Stimulated activated CD4-positive, alpha-beta T cell treated with anti-CD3 and anti-CD28 coated beads, Interleukin-2, amount 100 ng/mL, for 24 hours (primary cell): ENCODE measurements at places on chromosomes 12 and 14.
A peak's percentile ranks its signal among the peaks of the same experiment; 100 is the strongest.

- no peak for DNase-seq
These were observed 150.6 kb upstream of the FUT8 start for GRCh38 chr14:65261946-65262345.

DNA sequence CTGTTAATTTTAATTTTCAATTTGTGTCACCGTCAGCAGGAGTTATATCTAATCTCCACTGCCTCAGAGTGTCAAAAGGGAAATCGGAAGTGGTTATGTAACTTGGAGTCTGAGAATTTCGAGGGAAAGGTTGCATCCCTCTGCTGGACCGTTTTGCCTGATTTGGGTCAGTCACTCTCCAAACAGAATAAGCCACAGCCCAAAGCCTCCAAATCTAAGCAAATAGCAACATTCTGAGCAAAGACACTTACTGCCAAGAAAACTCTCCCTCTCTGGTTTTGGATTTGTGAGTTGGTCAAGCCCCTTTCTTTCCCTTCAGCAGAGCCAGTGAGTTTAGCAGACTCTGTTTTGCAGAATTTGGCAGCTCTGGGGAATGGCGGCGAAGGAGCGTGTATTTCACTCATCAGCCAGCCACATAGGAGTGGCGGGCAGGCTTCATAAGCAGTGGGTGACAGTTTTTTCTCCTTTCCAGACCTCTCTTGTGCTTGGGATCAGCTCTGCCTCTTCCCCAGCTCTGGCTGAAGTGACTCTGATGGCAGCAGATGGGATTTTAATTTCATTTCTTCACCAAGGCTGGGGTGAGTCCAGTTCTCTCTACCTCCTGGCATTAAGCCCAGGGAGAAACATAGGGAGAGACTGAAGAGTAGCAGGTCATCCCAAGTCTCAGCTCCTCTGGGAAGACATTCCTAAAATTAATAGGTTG lies 218.7 kb upstream of the NOS1 start:
- DNase-seq, result no peak

DNA sequence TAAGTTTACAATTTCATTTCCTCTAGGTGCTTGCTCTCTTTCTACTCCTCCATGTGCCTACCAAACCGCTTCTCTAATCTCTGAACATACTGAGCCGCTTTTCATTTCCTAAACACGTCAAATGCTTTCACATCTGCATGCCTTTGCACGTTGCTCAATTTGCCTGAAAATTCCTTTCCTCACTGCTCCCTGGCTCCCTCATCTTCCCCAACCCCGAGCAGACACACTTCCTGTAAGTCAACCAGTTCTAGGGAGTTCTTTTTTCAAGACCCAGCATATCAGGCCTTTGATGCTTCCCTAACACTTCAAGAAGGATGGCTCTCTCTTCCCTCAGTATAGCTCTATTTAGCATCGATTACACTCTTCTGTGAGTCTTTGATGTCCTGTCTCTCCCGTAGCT lies 50.3 kb downstream of the LMO3 start:
- DNase-seq, result no peak

DNA sequence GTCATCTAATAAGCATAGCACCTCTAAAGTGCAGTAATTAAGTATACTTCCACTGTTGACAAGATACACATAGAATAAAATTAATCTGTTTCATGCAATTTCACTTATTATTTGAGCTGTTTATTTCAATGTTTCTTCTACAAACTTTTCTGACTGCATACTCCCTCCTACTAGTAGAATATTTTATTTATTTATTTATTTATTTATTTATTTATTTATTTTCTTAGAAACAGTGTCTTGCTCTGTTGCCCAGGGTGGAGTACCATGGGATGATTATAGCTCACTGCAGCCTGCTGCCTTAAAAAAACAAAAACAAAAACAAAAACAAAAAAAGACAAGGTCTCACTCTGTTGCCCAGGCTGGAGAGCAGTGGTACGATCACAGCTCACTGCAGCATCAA lies 68.4 kb upstream of the KITLG start:
- DNase-seq, result no peak

DNA sequence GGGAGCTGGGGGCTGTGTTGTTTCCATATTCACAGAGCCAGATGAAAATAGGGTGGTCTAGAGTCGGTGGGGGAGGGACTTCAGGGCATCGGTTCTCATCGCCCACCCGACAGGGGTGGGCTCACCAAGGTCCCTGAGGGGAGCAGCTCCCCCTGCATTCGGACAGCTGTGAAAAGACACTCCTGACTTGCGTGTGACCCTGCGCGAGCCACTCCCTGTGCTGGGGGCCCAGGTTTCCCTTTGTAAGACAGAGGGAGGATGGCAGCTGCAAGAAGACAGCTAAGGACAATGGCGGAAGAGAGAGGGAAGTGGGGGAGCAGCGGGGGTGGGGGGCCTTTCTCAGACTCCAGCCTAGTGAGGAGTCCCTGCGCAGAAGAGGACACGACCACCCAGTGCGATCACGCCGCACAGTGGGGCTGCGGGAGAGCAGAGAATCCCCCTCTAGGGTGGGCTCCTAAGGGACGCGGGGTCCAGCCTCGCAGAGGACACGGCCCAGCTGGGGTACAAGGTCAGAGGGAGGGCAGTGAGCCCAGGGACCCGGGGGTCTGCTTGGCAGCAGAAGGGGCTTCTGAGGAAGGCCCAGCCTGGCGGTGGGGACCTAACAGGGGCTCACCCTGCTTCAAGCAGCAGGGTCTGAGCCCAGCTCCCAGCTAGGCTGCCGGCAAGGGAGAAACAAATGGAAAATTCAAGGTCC lies 326.9 kb upstream of the DIO3 start:
- no peak for DNase-seq

DNA sequence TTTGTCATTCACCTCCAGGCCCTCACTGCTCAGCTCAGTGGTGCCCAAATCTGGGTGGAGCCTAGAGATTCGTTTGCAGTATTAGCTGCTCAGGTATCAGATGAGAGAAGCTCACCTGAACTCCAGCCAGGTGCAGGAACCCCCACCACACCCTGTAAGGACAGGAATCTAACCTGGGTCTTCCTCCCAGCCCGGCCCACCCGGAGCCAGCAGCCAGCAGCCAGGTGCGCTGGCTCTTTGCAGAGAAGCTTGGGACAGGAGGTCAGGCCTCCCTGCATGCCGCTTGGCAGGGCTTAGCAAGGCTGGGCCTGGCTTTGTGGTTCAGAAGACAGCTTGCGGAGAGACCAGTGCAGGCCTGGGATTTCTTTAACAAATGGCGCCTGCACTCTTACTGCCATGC lies 125.6 kb upstream of the MYL2 start:
- DNase-seq, result no peak

DNA sequence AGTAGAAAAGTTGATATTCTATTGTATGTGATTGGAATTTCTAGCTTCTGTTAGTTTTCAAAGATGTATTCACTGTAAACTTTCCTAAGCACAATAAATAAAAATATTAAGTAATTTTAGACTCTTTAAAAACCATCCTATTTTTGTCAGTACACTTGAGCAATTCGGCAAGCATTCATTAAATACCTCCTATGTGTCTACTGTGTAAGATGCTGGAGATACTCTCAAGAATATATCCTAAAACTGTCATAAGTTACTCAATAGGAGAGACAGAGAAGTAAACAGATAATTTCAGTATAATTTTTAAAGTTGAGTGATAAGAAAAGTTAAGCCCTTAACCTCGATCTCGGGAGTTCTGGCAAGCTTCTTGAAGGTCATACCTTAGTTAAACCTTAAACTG lies 46.1 kb downstream of the FANCM start:
- no peak for DNase-seq

DNA sequence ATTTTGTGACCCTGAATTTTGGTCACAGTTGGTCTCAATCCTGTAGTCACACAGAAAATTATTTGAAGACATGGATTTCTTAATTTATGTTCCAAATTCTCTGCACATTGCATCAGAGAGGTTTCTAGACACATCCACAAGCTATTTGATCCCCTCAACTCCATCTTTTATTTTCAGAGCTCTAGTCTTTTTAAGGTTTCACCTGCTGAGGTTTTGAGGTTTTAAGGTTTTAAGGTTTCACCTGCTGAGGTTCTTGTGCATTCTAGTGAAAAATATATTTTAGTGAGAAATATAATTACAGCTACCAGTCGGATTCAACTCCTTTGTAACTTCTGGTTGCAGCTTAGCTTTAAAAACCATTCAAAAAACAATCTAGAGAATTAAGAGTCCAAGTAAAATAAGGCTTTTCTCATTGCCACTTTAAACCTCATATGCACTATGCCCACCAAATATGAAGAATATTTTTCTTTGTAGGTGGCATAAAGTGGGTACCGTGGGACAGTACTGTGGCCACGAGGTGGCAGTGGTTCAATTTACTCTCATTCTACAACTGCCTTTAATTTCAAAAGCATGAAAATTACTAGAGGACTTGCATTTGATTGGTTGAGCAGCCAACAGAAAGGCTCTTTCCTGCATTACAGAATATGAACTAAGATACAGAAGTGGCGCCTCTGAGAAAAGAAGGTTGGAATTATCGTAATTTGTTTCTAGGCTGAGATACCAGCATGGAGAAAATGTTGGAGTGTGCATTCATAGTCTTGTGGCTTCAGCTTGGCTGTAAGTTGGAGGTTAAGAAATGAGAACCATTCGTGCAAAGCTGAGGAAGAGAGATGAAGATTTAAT lies 366.5 kb upstream of the OR4E1 start:
- peak; percentile 25 for DNase-seq

GRCh38 chr12:26153421-26154154 lies 28.8 kb upstream of the BHLHE41 start:
- no peak for DNase-seq

DNA sequence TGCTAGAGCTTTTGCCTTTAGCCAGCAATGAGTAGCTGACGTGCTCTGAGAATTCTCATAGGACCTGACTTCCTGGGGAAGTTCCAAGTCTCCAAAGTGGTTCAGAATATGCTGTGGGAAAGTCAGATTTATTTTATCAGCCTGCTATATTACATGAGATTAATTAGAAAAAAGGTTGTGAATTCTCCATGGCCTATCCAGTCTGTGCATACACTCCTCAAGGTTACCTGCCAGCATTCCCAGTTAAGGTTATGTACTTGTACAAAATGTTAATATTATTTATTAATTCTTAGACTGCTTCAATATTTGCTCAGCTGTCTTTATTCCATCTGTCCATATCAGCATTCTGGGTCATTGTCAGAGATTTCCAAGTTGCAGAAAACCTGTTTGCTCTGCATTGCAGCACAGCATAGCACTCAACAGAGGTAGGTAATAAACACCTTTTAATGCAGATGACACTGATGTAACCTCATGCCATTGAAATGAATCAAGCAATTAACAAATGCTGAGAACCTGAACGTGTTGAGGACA lies 2.7 kb upstream of the SEL1L start:
- DNase-seq, result no peak

GRCh38 chr12:62846491-62846890 lies 88.5 kb downstream of the PPM1H start:
- DNase-seq, result no peak

DNA sequence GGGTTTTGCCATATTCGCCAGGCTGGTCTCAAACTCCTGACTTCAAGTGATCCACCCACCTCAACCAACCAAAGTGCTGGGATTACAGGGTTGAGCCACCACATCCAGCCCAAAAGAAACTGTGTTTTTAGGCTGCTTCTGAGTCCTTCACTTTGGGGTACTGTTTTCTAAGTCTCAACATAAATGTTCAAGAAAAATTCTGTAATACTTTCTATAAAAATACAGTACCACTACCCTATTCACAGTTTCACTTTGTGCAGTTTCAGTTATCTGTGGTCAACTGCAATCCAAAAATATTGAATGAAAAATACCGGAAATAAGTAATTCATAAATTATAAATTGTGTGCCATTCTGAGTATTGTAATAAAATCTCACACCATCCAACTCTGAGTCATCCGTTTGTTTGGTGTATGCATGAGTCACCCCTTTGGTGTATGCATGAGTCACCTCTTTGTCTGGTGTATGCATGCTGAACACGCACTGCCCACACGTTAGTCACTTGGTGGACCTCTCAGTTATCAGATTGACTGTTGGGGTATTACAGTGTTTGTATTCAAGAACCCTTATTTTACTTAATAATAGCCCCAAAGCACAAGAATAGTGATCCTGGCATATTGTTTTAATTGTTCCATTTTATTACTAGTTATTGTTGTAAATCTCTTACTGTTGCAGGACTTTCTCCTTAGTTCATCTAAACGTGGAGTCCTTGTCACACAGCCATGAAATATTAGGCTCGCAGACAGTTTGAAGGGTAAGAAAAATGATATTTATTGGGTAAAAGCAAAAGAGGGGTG lies 190.2 kb downstream of the FSCB start:
- DNase-seq, result peak; percentile 16

DNA sequence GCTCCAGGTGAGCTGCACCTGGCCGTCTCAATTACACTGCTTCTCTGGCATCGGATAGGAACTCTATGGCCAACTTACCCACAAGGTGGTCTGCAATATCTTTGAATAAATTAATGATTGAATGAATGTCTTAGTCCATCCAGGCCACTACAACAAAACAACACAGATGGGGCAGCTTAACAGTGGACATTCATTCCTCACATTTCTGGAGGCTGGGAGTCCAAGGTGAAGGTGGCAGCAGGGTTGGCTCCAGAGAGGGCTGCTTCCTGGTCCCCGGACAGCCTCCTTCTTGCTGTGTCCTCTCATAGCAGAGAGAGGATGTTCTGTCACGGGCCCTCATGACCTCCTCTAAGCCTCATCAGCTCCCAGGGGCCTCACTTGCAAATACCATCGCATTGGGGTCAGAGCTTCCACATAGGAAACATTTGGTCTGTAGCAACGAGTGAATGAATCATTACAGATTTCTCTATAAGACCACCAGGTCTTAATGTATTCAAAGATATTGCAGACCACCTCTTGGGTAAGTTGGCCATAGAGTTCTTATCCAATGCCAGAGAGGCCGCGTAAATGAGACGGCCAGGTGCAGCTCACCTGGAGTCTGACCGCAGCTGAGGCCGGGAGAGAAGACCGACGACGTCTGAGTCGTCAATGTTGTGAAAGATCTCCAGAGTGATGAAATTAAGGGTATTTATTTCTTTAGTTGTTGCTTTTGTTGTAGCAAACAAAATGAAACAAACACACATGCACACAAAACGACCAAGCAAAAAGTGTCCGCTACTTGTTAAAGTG lies 182.7 kb upstream of the C14orf180 start:
- no peak for DNase-seq

- no peak for DNase-seq
These were observed 1.5 kb upstream of the NTS start for GRCh38 chr12:85872497-85873091.

- no peak for DNase-seq
These were observed 208.9 kb downstream of the PIK3C2G start for GRCh38 chr12:18470251-18470650.

DNA sequence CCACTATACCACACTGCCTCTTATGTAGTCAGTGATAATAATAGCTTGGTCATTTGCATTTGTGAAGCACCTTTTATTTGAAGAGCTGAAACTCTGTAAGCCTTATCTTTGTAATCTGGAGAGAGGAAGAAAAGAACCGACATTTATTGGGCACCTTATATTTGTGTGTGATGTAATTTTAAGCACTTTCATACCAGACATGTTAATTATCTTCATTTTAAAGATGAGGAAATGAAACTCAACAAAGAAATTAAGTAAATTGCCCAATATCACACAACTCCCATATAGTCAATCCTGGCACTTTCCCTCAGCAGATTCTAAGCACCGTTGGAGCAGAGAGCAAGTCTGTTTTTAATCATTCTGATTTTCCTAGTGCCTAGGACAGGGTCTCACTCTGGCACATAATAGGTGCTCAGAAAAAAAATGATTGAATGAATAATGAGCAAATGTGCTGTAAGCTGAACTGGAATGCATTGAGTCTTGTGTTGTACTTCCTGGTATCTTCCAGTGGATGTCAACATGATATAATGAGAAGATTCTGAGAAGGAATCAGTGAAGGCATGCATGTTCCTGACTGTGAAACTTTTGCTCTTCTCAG lies 418.9 kb downstream of the ZFP36L1 start:
- DNase-seq, result no peak
